ENCODE measurements at places on chromosomes 6 and 20.

DNA sequence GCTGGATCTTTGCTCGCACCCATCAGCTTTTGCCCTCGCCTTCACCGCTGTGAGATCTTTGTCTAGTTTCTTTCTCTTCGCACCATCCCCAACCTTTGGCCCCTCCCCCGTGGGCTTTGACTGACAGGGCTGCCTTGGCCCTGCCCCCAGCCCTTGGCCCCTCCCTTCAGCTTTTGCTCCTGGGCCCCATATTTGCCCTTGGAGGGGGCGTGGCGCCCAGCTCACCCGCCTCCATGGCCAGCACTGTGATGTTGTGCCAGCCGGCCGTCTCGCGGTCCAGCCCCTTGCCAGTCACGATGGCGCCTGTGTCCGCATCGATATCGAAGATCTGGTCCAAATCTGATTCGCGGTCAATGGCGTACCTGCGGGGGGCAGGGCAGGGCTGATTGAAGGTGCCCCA, 81.1 kb downstream of the CD40 start:
- peak; percentile 51 for DNase-seq

DNA sequence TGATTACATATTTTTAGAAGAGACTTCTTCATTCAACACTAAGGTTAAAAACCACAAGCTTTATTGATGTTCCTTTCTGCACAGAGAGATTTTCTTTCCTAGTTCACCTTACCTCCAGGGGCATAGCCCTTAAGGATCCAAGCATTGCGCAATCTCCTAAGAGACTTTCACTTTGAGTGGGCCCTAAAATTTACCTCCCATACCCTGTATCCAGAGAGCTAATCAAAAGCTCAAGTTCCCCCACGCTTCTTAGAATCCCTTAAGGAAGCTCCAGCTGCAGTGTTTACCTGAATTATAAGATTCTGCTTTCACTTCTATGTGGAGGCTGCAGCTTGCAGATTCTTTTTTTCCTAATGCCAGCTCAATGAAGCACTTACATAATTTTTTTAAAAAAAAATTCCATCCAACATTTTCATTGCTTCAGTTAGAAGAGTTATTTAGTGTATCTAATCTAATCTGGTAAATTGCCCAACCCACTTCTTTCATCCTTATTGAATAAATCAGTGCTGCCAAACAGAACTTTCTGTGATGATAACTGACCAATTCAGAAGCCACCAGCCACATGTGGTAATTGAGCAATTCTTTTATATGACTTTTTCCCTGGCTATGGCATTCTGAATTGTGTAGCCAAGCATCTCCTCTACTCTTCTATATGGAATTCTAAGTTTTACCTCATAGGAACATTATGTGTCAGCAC, 24.6 kb upstream of the SPTLC3 start:
- no peak for DNase-seq

DNA sequence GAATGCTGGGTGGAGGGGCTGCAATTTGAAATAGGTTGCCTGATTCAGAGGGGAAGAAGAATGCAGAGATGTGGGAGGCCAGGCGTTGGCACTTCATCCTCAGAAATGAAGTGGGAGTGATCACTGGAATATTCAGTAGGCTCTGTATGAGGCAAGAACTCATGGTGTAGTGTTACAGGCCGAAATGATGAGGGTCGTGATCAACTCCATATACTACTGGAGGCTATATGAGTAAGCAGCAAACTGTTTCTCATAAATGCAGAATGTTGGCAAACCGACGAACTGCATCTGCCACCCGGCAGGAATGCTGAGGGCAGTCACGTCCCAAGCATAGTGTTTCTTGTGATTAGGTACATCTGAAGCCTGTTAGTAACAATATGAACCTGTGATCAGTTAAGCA, 12.7 kb downstream of the KCNS1 start:
- DNase-seq: no peak

DNA sequence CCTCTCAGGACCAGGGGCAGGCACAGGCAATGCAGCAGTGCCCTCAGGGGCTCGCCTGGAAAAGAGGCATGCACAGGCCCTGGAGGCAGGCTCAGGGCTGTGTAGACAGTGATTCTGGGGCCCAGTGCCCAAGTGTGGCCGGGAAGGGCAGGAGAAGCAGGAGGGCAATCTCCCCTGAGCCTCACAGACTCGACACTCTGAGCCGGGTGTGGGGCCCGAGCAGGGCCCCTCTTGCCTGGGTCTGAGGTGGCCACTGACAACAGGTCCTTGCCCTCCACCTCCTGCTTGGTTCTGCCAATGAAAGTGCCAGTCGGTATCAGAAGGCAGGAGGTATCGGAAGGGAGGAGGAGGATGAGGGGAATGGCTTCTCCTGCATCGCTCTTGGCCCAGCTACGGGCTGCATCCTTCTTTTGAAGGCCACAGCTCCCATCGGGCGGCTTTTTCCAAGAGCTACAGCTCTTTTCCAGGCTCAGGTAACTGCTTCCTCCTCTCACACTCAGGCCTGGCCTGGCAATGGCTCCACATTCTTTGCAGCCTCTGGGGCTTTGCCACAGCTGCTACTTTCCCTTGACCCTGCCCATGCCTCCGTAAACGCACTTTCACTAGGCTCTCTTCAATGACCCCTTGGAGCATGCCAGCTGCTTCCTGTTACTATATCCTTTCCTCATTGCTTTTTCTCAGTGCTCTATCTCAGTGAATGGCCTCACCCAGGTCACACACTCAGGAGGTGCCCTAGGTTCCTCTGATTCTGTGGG, 24.5 kb downstream of the GABRR2 start:
- DNase-seq: no peak

DNA sequence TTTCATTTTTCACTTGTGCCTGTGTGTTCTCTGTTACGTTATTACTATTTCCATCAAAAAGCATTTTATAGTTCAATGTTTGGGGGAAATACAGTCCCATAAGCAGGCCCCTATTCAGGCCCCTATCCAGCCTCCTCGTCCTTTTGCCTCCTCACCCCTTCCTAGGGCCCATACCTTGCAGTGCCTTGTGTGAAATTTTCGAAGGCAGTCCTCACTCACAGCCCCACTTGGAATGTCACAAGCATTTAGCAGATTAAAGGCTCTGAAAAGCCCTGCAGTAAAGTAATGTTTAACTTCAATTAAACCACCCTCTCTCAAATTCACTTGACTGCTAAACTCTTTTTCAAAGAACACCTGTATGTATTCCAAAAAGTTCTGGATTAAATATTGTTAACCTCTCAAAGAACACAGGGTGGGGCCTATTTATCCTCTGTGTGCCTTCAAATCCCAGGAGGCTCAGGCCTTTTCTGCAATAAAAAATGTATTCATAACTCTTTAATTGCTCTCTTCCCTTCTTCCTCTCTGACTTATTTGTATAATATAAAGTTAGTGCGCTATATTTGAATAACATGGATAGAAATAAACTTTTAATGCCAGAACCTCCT, 202.5 kb downstream of the FOXA2 start:
- no peak for DNase-seq

- DNase-seq: peak; percentile 86
These were observed 65.9 kb downstream of the PTPN1 start for GRCh38 chr20:50575865-50576720.

DNA sequence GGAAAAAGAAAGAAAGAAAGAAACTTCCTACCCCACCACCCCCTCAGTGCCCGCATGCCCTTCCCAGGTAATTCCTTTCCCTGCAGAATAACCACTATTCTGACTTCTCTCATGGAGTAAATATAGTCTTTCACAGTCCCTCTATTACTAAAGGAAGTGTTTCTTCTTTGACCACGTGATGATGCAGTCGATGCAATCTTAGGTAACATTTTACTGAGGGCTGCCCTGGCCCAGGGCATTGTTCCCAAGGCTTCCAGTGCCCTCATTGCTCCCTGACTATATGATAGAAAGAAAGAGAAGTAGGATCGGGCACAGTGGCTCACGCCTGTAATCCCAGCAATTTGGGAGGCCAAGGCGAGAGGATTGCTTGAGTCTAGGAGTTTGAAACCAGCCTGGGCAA, 29.1 kb downstream of the ARHGAP40 start:
- no peak for DNase-seq

GRCh38 chr6:169960886-169961611, 209.6 kb downstream of the ERMARD start:
- no peak for DNase-seq

DNA sequence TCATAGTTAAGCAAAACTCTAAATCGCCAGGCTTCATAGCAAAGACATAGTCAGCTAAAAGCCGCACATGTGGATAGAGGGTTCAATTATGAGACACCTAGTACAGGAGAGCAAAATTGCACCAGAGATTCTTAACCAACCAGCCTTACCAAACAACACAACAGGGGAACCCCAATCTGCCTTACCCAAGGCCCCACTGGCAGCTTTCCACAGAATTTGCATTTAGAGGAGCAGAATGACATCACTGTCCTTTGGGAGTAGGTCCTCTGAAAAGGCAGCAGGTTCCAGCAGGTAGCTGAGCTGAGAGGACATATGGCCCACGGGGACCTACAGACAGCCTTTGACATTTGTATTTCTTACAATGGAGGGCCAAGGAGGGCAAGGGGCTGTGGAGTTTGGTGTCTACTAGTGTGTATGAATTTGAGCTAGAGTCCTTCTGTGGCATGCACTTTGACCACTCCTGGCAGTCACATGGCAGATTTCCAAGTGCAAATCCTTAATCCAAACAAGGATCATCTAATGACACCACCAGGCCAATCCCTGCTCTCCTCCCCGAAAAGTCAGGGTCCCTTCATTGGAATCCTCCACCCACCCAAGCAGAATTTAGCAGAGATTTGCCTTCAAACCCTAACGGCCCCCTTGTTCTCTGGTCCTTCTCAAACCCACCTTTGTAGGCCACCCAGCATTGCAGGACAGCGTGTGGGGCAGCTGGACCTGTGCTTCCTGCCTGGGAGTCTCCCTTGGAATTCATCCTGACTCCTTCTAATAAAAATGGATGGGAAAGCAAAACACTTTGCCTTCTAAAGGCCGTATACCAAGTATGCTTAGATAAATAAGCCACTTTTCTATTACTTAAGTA, 171.2 kb upstream of the SUPT3H start:
- DNase-seq: no peak

DNA sequence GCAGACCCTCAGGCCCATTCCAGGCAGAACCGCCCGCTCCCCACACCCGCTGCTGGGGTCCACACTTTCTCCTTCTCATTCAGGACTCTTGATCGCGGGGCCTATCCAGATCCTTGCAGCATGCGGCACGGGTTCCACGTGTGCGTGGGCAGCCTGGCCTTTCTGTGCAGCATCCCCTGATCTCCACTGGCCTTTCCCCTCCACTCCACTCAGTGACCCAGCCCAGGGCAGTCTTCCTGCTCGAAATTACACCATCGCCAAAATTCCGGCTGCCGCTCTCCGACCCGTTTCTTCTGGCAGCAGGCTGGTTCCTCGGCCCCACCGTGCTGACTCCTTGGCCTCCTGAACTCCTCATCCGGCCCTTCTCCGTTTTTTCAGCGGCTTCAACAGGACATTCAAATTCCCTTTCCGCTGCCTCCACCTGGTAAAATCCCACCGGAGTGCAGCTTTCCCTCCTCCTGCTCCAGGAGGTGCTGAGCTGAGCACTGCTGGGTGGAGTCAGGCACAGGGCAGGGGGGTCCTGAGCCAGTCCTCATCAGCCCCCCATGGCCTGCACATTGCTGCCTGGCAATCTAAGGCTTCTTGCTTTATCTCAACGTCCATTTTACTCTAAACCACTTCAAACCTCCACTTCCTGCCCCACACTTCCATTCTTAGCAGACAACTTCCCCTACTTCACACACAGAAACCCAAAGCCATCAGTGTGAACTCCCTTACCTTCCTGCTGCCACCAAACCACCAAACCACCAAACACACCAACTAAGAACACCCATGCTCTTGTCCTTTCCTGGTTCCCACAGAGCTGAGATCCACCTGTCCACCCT, 9.0 kb downstream of the SFT2D1 start:
- peak; percentile 73 for DNase-seq

DNA sequence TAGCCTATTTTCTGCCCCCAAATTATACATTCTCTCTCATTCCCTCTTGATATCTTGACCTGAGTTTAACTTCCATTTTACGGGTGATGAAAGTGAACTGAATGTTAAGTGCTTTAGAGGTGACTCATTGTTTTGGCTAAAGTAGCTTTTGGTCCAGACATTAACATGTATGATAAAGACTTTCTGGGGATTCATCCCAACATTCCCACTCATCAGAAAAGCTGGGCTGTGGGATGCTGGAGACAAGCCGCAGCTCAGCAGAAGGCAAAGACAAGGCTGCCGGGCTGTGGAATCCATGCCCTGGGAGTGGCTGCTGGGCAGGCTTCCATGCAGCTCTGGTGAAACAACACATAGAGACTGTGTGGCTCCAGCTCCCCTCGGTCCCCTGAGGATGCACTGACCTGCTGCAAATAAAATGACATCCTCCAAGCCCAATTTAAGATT, 89.9 kb upstream of the SYNDIG1 start:
- no peak for DNase-seq

- DNase-seq: peak; percentile 9
These were observed 174.0 kb downstream of the BCKDHB start for GRCh38 chr6:80280262-80281010.

GRCh38 chr6:69883551-69883950, 17.2 kb downstream of the COL19A1 start:
- no peak for DNase-seq

DNA sequence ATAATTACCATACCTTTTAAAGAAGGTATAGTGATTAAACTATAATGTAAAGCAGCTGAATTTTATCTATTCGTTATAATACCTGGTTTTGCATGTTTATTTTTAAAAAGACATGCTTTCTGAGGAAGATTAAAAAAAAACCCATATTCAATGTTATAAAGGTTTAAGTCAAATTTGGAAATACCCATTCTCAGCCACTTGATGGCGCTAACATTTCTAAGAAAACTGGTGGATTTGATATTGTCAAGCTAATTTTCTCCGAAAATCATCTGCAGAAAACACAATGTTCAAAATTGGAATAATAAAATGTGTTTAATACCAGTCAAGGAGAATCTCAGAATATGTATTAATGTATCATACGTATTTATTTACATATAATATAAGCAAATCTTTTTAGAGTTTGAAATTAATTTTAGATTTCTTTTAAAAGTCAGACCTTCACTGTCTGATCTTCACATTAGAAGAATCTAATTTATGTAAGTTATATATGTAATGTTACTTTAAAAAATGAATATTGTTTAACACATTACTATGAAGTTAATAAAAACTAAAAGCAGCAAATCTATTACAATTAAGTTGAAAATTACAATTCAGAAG, 35.0 kb downstream of the SHPRH start:
- DNase-seq: peak; percentile 76

DNA sequence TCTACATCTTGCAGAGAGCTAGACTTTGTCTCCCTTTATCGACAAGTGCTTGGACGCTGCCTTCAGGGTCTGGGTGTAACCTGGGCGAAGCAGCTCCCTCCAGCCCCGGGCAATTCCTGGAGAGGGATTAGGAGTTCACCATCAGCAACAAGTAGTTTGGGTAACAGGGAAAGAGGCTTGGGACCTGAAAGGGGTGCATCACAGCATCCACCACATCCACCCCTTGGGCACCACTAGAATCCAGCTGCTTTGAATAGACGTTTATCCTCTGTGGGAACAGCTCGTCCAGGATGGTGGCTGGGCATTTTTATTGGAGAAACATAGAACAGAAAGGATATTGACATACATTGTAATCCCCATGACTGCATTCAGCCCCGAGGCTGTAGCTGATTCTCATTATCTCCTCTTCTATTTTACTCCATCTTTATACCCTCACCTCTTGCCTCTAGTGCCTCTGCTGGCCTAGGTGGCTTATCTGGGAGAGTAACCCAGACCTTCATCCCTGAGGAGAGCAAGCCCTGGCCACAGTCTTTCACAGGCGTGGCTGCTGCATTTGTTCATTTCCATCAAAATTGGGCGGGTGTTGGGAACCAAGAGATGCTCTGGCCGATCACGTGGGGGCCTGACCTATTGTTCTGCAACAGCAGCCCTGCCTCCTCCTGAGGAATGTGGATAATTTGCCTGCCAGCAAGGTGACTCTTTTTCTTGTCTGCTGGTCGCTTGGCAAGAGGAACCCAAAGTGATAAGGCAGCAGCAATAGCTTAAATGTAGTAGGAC, 109.2 kb upstream of the RALGAPA2 start:
- DNase-seq: peak; percentile 12
